ENCODE measurements at places on chromosomes 12 and 14.

DNA sequence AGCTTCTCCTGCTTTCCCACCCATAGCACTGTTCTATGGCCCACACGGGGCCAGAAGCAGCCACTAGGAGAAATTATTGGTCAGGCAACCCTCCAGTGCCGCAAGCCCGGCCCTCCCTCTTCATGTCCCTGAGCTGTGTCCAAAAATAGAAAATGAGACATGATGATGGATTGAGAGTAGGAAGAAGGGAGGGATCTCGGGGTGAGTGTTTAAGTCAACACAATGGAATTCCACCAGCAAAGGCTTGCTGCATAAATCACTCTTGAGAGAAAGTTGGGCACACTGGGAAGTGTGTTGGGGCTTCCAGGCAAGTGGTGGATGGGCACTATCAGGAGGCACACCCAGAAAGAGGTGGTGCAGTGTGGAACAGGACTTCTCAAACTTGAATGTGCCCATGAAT lies 94.2 kb downstream of the LLPH start:
- DNase-seq = no peak

DNA sequence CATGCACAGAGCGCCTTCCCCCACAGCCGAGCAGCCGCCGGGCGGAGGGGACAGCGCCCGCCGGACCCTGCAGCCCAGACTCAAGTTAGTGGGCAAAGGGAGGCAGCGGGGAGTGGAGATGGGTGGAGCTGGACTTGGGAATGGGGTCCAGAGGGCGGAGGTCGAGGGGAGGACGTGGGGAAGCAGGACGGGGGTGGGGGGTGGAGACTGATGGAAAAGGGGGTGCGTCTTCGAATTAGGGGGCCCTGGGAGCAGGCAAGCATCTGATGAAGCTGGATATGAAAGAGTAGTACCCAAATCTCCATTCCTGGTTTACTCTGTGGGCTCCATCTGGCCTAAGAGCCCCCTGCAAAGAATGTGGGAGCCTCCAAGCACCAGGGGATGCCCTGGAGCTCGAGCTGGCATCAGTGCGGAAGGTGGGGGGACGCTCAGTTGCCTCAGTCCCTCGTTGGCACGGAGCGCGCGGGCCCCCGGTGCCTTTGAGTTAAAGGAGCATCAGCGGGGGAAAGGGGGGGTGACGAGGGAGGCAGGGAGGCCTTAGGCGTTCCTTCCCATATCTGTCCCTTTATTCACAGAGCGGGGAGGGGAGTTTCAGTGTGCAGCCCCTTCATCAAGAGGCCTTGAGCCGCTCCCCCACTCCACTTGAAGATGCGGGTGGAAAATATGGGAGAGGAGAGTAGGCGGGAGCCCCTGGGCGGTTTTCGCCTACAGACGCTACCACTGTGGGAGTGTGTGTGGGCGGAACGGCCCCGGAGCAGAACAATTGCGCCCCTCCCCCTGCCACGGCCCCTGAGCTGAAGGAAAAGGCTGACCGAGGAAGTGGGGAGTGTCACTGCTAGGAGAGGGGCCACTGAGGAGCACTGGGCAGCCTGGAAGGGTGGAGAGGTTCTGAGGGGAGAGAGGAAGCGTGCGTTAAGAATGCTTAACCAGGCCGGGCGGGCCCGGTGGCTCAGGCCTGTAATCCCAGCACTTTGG lies 644 bp downstream of the NAB2 start:
- no peak for DNase-seq

DNA sequence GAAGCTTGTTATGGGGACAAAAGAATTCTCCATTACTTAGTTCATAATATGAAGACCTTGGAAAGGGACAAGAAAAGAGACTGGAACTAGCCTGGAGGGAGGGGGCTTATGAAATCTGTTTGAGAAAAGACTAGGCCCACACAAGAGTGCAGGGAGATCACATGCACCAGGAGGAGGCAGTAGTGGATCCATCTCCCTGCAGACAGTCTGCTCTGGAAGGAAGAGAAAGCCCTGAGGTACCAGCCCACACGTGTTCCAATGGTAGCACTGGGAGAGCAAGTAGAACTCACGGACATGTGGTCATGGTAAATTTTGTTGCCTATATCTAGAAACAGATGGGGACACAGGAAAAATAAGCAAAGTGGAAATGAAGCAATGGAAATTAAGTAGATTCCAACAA lies 445.4 kb downstream of the SOX5 start:
- DNase-seq = no peak

DNA sequence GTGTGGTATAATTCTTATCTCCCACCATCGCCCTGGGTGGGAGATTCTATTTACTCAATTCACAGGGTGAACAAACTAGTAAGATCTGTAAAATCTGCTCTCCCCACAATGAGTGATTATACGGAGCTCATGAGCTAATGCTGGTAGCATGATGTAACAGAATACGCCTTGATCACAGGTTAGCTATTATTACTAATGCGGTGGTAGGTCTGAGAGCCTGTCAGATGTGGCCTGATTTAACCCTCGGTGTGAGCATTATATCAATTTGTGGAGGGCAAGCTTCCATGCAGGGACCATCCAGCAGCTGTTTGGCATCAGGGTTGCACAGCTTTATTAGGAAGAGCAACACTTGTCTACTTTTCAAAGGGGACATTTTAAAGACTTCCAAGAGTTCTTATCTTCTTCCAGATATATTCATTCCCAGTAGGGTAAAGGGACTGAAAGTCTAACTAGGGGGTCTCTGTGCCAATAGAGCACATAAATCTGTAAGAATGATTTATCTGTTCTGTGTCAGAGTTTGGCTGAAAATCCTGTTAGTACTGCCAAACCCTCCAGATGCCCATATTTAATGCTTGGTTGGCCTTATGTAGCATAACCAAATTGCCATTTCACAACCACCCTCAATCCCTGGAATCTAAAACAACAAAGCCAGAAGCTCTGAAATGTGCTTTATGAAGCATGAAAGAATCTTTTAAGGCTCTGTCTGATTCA lies 18.7 kb downstream of the TSHR start:
- DNase-seq = no peak

- DNase-seq = no peak
Observed at GRCh38 chr12:123449856-123450255, 8.1 kb upstream of the SNRNP35 start.

DNA sequence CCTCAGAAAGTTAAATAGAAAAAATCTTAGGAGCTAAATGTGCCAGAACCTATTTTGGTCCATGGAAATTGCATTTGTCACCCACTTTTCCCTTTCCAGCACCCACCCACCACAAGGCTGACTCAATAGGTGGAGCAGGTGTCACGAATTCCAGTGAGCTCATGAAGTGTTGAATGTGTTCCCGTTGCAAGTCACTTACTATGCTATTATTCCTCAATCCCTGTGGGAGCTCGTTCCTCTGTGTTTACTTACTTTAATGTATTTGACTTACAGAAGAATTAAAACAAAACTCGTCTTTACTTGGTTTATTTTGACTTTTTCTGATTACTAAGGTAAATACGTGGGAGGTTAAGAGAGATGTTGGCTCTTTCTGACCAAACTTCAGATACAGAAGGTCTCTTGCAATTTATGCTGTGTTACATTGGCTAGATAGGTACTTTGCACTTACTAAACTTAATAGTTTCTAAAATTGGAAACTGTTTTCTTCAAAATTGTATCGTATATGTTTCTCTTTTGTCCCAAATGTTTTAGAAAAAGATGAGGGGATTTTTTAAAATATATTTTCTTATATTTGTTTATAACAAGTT lies 269.4 kb upstream of the NOVA1 start:
- no peak for DNase-seq

DNA sequence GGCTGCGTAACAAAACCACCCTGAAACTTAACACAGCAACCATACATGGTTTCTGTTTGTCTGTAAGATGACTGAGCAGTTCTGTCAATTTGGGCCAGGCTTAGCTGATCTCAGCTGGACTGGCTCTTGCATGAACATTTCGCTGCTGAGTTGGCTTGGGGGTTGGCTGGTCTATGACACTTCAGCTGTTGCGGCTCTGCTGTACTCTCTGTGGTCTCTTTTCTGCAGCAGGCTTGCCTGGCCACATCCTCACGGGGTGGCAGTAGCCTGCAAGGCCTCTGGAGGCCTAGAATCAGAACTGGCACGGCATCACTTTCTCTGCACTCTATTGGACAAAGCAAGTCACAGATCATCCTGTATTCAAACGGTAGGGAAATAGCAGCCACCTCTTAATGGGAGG lies 216.2 kb downstream of the BCL11B start:
- no peak for DNase-seq

DNA sequence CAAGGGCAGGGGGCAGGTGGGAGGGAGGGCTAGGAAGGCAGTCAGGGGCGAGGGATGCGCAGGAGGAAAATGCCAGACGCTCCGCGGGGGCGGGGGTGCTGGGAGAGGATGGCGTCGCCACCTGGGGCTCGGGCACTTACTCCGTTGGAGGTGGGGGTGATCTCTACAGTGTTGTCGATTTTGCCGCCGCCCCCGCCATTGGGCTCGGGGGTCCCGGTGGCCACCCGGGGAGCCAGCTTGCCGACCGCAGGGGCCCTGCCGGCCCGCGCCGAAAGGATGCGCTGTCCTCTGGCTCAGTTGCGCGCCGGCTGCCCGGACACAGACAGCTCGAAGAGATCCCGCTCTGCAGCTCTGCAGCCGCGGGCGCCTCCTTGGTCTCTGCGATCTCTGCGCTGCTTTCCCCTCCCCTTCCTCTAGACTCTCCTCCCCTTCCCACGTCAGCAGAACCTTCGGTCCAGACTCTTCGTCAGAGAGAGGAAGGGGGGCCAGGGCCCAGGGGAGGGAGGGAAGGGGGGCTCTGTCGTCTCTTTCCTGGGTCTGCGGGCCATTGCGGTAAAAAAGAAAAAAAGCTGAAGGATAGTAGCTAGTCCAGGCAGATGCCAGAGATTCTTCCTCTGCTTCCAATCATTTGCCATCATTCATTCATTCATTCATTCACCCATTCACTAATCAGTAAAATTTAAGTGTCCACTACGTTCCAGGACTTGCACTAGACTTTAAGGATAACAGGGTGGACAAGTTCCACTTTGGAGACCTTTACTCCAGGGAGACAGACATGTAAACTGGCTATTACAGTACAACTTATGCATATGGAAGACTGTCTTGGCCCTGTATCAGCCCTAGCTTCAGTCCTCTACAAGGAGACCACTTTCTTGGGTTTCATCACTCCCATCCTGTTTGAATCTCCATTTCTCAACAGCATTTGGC lies at the start of gene SLC22A17:
TSS of gene SLC22A17 (minus strand) at position 382 of the 927 bp plus-strand sequence.
- peak; percentile 6 for DNase-seq

DNA sequence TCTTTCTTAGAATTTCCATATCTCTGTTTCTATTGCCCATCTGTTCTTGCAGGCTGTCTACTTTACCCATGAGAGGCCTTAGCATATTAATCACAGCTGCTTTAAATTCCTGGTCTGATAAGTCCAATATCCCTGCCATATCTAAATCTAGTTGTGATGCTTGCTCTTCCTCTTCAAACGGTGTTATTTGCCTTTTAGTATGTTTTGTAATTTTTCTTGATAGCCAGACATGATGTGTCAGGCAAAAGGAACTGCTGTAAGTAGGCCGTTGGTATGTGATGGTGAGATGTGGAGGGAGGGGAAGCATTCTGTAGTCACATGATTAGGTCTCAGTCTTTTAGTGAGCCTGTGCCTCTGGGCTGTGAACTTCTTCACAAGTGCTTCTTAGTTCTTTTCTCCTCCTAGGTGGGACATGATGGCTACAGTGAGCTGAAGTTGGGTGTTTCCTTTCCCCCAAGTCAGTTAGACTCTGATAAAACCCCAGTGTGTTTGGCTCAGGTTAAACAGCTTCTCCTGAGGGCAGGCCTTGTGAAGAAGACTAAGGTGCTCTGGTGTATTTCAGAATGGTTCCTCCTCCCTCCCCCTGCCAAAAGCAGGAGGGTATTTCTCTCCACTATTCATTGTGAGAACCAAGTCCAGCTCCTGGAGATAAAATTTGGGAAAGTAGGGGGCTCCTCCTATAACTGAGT lies 195.9 kb upstream of the PARP11 start:
- no peak for DNase-seq

- no peak for DNase-seq
Observed at GRCh38 chr14:69267492-69267891, 7.5 kb downstream of the GALNT16 start.

GRCh38 chr14:82766996-82767395 lies 1233.3 kb upstream of the SEL1L start:
- DNase-seq = no peak

DNA sequence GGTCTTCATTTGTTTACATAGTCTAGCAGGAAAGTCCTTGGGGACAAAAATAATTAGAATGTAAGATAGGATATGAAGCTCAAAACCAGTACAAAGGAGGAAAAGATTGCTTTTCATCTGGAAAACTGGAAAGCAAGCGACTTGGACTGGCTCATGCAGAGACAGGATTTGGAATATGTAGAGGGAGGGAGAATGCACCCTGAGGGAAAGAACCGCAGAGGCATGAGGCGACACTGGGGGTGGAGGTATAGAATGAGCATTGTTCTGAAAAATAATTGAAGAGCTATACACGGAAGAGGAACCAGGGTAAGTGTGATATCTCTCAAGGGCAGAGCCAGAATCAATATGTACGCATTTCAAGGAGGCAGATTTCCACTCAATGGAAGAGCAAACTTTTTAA lies 85.5 kb downstream of the PLEKHG3 start:
- no peak for DNase-seq

GRCh38 chr12:40989785-40990184 lies 198.3 kb upstream of the PDZRN4 start:
- DNase-seq = no peak

All from stimulated activated CD4-positive, alpha-beta T cell treated with anti-CD3 and anti-CD28 coated beads, Interleukin-1b, Interleukin-23, amount 100 ng/mL, for 1 hour (primary cell).